ENCODE measurements at places on chromosomes 4 and X.

- DNase-seq: no peak
Observed at GRCh38 chrX:105126201-105126600, 94.3 kb downstream of the TEX13A start.

DNA sequence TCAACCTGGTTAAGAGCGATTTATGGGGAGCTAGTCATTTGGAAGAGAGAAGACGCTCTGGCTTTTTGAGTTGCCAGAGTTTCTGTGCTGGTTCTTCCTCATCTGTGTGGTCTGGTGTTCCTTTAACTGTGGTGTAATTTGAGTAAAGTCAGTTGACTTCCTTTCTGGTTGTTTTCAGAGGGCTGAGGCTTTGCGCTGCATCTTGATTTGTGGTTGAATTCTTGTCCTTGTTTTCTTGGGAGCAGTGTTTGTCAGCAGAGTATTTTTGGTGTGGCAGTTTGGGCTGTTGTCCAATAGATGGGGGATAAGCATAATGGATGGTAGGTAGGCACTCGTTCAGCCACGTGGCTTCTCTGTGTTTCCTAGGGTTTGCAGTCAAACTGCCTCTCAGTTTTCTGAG is 2143.2 kb upstream of the TENM3 start:
- no peak for DNase-seq

DNA sequence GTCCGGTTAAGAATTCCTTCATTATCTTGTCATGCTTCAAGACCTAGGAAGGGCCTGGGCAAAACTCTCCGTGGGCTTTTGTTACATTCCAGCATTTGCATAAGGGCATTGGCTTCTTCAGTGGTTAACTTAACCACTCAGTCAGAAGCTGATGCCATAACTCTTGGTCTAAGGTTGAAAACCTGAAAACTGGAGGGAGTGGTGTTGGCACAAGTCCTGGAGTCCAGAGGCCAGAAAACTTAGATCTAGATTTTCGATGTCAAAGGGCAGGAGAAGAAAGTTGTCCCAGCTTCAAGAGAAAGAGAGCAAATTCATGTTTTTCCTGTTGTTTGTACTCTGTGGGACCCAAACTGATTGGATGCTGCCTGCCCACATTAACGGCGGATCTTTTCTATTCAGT is 86.6 kb upstream of the GC start:
- no peak for DNase-seq

GRCh38 chr4:30989508-30989907 is 269.3 kb downstream of the PCDH7 start:
- no peak for DNase-seq

DNA sequence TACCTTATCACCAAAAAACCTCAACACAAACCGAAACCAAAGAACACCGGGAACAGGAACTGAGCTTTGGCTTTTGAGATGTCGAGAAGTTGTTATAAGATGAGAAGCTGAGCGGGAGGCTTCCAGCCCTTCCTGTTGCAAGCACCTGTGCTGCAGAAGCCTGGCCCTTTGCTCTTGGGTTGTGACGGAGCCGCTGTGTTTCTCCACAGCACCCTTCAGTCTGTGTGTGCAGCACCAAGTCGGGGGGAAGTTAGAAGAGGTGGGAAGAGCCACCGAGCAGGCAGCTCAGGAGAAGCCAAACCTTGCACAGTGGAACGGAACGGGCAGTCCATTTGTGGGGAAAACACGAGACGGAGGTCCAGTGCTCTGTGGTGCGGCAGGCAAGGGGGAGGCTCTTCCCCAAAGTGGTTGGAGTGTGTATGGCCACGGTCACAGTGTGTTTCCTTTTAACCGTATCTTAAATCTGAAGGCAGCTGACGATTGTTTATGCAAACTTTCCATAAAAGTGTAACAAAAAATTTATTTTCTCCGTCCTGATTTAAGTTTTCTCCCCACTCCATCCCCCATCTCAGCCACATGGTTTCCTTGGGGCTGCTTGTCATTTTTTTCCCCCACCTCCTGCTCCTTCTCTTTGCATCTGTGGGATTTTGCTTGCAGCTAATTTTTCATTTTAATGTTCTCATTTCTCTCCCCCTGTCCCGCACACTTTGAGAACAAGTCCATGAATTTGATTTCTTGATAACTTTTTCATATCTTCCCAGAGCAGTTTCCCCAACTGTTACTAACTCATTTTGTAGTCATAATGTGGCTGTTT is 123.7 kb downstream of the STOX2 start:
- peak; percentile 70 for DNase-seq

GRCh38 chr4:31192341-31192740 is 472.2 kb downstream of the PCDH7 start:
- DNase-seq: no peak
